ENCODE measurements at places on chromosomes 3 and 15.
A peak's percentile ranks its signal among the peaks of the same experiment; 100 is the strongest.

GRCh38 chr15:51887887-51888592, 58.6 kb downstream of the TMOD3 start:
- no peak for DNase-seq

- DNase-seq, result no peak
Observed at GRCh38 chr3:30384546-30385072, 221.8 kb upstream of the TGFBR2 start.

DNA sequence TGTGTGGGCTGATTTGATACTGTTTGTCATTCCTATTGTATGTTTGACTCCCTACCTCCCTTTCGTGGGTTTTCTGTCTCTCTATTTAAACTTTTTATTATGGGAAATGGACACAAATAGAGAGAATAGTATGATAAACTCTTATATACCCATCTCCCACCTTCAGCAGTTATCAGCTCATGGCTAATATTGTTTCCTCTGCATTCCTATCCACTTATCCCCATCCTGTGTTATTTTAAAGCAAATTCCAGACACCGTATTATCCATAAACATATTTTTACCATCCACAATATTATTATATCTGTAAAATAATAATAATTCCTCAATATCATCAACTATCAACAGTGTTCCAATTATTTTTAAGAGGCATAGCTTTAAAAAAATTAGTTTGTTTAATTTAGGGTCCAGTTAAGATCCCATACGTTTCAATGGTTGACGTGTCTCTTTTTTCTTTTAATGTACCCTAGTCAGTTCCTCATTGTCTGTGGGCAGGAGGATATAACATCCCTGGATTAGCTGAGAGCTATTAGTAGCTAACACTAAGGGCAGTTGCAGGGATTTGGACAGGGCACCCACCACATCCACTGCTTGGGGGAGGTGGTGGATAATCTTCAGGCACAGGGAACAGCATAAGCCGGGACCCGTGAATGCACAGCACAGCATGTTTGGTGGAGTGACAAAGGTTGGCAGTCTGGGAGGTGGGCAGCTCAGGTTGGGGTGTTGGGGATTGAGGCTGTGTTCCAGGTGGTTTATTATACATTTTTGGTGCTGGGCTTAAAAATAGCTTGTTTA, 23.5 kb downstream of the PLCL2 start:
- DNase-seq, result no peak

GRCh38 chr3:117172426-117172825, 462.8 kb downstream of the TUSC7 start:
- no peak for DNase-seq

DNA sequence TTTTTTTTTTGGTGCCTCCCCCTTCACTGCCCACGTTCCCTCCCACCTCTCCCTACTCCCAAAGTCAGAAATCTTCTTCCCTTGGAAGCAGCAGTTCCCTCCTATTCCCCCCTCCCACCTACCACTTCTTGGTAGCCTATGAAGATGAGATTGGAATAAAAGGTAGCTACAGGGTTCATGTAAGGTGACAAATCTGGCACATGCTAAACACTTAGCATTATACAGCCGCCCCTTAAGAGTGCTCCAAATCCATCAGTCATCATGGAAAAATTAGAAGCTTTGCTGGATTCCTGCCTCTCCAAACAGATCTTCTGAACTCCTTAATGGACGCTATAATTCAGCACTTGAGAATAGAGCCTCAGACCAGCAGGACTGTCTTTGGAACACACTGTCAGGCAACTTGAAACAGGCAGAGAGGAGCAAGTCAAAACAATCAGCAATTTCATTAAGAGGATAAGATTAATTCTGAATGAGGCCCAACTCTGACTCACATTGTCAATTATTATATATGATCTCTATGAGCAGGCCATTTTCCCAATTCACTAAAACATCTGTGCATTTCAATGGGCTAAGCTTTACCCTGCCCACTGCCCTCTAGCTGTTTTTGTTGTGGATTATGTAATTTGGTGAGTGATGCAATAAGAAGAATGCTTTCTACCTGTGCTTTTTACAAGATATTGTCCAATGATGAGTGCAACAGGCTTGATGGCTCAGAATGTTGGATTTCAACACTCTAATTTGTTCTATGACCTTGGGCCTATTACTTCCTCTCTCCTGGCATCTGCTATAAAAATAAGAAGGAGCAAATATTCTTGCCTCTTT, 34.6 kb upstream of the SPRED1 start:
- no peak for DNase-seq

DNA sequence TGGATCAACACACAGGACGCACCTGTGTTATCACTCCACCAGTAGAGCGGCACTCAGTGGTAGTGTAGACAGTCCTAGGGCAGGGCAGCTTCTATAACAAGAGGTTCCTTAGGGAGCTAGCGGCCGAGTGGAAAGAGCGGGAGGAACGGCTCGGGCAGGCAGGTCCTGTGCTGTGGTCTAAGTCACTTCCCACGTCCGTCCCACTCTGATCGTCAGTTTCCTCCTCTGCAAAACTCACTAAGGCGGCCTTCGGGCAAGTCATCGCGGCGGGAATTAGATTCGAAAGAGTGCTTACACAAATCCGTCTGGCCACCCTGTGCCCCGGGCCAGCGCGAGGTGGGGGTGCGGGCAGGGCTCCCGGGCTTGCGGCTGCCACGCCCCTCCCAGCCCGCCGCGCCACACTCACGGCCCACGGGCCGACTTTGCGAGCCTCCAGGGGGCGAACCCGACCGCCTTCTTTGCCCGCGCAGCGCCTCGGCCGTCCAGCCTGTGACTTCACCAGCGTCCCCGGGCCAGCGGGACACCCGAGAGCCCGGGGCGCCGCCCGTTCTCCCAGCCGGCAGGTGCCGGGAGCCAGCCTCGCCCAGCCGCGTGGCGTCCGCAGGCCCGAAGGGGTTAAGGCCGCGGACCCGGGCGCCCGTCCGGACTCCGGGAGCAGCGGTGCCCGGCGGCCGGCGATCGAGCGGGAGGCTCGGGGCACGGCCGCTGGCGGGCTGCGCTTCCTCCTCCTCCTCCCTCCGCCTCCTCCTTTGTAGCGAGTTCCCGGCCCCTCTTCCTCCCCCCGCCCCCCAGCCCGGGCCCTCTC, 416 bp upstream of the CORO2B start:
- DNase-seq, result peak; percentile 37

DNA sequence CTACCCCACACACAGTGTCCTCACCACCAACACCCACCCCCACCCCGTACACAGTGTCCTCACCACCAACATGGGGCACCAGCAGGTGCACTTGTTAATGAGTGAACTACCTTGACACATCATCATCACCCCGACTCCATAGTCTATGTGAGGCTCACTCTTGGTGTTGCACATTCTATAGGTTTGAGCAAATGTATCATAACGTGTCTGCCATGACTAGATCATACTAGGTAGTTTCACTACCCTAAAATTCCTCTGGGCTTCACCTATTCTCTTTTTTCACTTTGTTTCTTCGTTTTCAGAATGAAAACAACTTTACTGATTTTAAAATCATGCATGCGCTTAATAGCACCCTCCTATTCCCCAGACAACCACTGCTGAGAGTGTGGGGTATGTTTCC, 102.6 kb upstream of the SLC6A6 start:
- no peak for DNase-seq

DNA sequence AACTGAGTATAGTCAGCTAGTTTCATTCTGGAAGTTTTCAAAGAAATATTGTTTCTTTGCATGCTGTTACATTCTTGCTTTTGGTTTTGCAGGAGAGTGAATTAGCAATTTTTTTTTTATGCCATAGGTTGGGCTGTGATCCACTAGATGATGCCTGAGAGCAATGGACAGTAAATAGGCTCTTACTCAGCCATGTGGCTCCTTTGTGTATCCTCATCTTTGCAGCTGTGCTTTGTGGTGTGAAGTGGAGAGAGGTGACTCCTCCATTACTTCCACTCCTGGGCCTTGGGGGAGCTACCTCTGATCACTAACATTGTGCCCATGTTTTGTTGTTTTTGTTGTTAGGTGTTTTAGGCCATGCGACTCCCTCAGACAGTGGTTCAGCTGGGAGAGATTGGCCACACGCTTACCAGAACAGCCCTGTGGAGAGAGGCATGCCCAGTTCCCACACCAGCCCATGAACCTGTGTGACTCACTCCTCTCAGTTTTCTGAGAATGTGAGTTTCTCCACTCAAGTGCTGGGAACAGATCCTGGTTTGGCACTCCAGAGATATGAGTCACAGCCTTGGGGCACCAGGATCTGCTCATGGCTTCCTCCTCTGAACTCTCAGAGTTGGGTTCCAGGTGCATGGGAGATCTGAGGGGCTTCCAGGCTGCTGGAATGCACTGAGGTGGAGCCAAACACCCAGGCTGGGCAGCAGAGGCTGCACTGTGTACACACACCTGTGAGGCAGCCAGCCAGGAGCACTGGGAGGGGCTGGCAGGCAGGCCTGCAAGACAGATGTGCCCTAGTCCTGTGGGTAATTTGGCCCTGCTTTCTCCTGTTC, 785.3 kb downstream of the ROBO2 start:
- DNase-seq, result no peak

DNA sequence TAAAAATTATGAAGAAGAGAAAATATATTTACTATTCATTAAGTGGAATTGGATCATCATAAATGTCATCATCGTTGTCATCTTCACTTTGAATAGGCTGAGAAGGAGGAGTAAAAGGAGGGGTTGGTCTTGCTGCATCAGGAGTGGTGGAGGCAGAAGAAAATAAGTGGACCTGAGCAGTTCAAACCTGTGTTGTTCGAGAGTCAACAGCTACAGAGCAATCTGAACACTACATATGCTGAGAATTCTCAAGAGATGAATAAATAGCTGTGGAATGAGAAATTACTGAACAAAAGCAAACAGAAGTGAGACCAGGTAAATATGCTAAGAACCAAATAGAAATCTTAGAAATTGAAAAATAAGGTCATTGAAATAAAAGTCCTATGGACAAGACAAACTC, 32.3 kb upstream of the CCK start:
- DNase-seq, result no peak

- DNase-seq, result peak; percentile 61
Observed at GRCh38 chr3:183766745-183767606, 58.4 kb downstream of the MAP6D1 start.

DNA sequence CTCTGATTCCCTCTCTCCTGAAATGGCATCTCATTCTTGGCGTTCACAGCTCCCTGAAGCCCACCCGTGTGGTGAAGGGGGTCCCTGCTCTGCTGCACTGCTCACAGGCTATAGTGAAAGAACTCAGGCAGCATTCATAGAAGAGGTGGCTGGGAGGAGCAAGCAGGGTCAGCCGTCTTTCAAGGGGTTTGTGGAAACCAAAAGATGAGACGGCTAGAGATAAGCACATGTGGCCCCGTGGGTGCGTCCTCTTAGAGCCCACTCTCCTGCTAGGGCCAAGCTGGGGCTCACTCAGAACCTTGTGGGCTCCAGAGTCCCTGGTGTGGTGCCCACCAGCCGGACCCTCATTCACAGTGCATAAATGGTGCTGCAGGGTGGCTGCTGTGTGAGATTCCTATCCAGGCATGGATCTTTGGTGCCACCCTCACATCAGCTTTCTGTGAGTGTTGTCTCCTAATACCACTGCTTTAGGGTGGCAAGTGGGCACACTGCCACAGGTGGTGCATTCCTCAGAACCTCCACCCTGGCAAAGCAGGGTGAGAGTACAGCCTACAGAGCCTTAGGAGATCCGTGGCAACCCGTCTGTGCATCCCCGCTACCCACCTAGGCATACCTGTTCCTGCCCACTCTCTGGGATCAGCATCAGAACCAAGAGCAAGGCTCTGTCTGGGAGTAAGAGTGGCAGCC, 11.2 kb upstream of the SEMA4B start:
- DNase-seq, result no peak

GRCh38 chr3:143158014-143158988, 38.7 kb downstream of the CHST2 start:
- no peak for DNase-seq

DNA sequence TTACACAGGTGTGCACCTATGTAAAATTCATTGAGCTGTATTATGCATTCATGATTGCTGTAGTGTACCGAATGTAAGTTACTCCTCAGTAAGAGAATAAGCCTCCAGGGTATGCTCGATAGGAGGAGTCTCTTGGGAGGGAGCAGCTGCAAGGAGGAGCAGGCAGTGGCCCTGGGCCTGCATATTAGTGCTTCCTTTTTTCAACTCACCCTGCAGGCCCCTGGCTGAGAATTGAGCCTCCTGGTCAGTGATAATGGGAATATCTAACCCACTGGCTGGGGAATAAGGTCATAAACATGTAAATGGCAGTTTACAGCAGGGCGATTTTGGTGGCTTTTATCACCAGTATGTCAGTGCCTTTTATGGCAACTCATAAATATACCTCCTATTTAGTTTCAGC, 21.7 kb upstream of the SFMBT1 start:
- DNase-seq, result no peak

DNA sequence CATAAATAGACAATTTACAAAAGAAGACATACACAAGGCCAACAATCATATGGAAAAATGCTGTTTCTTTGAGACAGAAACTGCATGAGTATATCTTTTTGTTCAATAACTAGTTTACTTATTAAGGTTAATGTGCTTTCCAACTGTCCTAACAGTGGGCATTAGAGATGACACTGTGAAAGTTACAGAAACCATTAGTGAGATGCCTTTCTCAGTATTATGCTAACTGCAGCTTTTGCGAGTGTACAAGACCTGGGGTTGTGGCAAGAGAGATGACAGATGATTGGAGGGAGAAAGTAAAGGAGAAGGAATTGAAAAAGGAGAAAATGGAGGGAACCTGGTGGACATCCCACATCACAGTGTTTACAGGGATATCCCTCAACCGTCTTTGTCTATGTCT, 640.5 kb downstream of the ZPLD1 start:
- DNase-seq, result no peak

DNA sequence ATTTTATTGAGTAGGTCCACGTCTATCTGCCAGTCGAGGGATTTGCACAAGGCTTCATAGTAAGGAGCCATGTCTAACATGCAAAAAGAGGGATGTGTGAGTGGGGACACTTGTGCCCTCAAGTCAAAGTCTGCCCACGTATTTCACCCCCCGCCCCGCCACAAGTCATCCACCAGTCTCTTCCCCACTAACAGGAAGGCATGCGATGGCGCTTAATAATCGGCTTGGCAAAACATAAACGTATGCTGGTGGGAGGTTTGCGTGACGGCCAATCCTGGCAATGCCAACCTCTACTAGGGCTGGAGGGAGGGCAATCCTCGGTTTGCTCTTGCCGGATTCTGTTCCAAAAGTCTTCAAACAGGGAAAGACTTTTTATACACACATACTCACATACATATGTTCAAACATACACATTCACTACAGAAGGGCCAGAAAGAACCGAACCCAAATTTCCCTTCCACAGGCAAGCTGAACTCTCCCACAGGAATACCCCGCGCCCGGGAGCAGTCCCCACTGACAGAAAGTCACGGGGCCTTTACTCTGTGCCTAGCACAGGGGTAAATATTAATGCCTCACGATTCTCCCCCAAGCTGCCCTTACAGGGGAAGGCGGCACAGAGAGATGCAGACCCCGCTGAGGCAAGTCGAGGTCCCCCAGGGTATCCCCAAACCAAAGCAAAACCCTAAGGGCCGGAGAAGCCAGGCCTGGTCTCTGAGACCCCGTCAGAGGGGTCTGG, 675 bp downstream of the PSMD6 start:
- DNase-seq, result peak; percentile 24

GRCh38 chr15:59618406-59618805, 6.8 kb downstream of the GCNT3 start:
- DNase-seq, result no peak

GRCh38 chr15:70569091-70569713, 194.2 kb downstream of the UACA start:
- DNase-seq, result no peak

- DNase-seq, result no peak
Observed at GRCh38 chr3:3516384-3516783, 282.8 kb upstream of the LRRN1 start.

Data from activated T-cell treated with anti-CD3 and anti-CD28 coated beads, Interleukin-2, amount 50 U/mL, for 1 hour (primary cell).